Pancreas (tissue), 10 donors: ENCODE measurements at places on chromosomes 3 and 15. TPM values are rescaled to one million over a fixed set of nuclear protein-coding genes. Genes with fewer than 3 reads are reported as not detected.

GJD2 gene
- 2.8 TPM for total RNA-seq

CHST2 gene
- total RNA-seq: 0.69 TPM

CCRL2 gene
- 0.44 TPM for total RNA-seq

IMPG2 gene
- 0.06 TPM for total RNA-seq

ECE2 gene
- 8.4 TPM for total RNA-seq

FAM43A gene
- 2.6 TPM for total RNA-seq

KLHL40 gene
- not detected for total RNA-seq

TMEM207 gene
- not detected for total RNA-seq

OSTN gene
- not detected for total RNA-seq

ITIH4 gene
- 63.6 TPM for total RNA-seq

PTPN9 gene
- 11.4 TPM for total RNA-seq

IL16 gene
- total RNA-seq: 3.3 TPM

PAQR5 gene
- 6.0 TPM for total RNA-seq

ANKRD63 gene
- total RNA-seq: not detected

DNA sequence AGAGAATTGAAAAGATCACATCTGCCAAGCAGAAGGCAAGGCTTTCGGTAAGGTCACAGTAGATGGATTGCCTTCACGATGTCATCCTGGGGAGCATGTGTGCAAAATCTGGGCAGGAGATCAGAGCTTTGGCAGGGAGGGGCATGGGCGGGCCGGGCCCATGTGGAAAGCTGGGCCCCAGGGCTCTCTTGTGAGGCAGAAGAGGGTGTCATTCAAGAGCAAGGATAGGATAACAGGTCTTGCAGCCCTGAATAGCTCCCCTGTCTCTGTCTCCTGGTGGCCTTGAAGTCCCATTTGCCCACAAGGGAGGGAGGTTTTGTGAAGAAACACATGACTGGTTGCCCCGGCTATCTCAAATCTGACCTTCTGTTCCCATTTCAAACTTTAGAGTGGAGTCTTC lies 172.0 kb downstream of the OPA1 start:
- no peak for DNase-seq

- DNase-seq: no peak
Measured at GRCh38 chr15:80107774-80108173, 45.0 kb upstream of the FAH start.

- DNase-seq: no peak
Measured at GRCh38 chr15:89399238-89400115, 64.9 kb upstream of the POLG start.

GRCh38 chr3:153163393-153163724 lies 1.3 kb downstream of the RAP2B start:
- no peak for DNase-seq

DNA sequence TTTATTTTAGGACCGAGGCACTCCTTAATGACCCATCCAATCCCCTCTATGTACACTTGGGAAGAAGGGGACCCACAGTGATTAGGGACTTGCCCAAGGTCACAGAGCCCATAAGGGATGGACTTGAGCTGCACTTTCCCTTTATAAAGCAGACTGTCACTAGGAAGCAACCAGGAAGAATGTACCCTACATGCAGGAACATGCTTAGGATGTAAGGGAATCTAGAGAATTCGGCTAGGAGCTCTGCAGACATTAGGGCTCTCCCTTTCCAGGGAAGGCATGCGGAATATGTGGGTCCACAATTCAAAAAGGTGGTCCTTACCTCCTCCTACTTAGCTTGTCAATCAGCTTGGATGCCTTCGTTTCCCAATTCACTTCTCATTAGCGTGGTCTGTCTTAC lies 78.7 kb downstream of the TMEM266 start:
- DNase-seq: no peak

DNA sequence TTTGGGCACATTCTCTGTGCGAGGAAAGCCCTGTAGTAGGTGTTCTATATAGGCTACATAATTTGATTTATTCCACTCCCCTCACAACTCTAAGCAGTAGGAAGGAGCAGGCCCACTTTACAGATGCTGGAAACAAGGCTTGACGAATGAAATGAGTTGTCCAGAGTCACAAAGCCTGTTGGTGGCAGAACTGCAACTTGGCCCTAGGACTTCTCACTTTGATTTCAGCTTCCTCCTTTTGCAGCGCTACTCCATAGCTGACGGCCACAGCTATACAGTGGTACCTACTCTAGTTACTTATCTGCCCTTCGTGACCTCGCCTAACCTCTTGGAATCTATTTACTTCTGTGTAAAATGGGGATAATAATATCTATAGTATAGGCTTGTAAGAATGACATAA lies 2.5 kb upstream of the IRAK2 start:
- DNase-seq: no peak

DNA sequence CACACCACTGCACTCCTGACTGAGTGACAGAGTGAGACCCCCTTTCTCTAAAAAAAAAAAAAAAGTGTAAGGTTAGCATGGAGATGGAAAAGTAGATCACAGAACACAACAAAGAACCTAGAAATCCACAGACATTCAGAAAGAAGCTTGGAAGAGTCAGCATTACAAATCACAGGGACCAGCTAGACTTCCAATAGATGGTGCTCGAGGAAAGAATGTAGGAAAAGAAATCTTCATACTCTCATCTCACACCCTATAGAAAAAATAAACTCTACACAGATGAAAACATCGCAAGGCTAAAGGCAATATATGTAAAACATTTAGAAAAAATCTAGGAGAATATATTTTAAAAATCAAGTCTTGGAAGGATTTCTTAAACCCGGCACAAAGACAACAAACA lies 94.5 kb upstream of the ABHD17C start:
- DNase-seq: no peak

DNA sequence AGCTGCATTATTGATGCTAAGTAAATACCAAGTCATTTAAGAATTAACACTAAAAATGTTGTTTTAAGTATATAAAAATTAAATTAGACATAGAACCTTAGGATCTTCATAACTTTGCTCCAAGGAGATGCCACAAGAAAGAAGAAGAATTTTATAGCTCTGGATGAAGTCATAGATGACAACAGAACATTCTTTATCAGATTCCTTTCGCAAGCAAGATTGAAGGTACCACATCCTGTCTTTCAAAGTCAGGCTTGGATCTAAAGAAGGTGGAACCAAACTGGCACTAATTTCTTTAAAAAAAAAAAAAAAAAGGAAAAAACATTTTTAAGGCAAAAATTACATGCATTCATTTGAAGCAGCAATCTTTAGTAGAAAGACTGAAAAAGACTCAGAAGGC lies 62.5 kb downstream of the POLQ start:
- no peak for DNase-seq

GRCh38 chr3:14429237-14429636 lies 26.8 kb downstream of the SLC6A6 start:
- DNase-seq: no peak

- DNase-seq: no peak
Measured at GRCh38 chr15:94526071-94526689, 294.8 kb downstream of the MCTP2 start.

GRCh38 chr15:80978685-80979329 lies 10.8 kb downstream of the MESD start:
- no peak for DNase-seq

DNA sequence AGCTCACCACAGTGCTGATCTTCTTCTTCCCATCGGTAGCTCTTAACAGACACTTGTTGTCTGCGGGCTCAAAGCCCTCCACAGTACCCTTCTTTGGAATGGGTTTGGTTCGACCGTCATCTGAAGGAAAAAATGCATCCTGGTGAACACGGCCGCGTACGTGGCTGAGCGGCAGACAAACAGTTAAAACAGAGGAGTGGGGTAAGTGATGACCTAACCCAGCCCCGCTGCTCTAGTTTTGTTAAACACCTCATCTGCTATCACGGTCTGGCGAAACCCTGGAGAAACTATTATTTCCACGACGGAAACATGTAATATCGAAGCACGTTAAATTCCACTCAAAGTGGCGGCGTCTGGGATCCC lies 725 bp downstream of the SRP14 start:
- no peak for DNase-seq

DNA sequence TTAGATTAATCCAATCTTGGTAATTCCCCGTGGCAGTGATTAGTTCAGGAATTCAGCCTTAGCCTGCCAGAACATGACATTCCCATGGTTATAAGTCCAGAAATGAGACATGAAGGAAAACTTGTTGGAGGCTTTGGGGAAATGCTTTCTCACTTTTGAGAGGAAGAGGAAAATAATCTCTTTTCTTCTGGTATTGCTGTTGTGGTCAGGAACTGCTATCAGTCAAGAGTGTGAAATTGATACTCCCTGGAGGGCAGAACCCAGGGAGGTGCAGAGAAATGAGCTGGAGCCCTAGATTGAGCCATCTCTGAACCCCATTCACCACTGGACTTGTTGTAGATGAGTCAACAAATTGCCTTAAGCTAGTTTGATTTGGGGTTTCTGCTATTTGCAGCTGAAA lies 38.6 kb upstream of the APH1B start:
- DNase-seq: no peak

GRCh38 chr3:143697975-143698374 lies 150.3 kb downstream of the SLC9A9 start:
- no peak for DNase-seq

- no peak for DNase-seq
Measured at GRCh38 chr3:28973609-28974008, 307.3 kb upstream of the RBMS3 start.

DNA sequence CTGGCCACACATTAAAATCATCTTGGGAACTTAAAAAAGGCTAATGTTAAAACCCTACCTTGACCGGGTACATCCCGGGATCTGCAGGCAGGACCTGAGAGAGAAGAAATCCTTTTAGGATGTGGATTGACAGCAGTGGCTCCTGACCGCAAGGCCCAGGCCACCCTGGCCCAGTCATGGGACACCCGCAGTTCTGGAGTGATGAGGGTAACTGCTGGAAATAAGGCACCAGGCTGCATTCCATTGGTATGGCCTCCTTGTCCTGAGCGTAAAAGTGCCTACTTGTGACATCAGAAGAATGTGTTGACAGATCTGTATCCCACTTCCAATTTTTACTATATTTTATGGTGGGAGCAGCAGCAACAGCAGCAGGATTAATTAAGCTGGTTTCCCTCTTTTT lies 63.4 kb upstream of the GSK3B start:
- DNase-seq: no peak

DNA sequence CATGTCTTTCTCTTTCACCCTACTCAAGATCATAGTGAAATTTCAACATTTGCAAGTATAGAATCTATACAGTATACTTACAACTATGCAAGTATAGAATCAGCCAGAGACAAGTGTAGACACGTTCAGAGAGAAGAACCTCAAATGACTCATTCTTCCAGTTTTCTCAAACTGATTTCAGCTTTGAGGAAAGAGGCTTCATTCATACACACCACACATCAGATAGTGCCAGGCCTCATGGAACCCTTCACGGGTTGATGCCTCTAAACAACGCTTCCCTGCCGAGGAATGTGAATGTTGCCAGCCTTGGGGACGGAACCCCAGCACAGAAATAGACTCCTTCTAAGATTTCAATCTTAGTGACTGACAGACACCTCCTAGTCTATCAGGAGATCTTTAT lies 135.7 kb downstream of the FOXP1 start:
- DNase-seq: no peak

DNA sequence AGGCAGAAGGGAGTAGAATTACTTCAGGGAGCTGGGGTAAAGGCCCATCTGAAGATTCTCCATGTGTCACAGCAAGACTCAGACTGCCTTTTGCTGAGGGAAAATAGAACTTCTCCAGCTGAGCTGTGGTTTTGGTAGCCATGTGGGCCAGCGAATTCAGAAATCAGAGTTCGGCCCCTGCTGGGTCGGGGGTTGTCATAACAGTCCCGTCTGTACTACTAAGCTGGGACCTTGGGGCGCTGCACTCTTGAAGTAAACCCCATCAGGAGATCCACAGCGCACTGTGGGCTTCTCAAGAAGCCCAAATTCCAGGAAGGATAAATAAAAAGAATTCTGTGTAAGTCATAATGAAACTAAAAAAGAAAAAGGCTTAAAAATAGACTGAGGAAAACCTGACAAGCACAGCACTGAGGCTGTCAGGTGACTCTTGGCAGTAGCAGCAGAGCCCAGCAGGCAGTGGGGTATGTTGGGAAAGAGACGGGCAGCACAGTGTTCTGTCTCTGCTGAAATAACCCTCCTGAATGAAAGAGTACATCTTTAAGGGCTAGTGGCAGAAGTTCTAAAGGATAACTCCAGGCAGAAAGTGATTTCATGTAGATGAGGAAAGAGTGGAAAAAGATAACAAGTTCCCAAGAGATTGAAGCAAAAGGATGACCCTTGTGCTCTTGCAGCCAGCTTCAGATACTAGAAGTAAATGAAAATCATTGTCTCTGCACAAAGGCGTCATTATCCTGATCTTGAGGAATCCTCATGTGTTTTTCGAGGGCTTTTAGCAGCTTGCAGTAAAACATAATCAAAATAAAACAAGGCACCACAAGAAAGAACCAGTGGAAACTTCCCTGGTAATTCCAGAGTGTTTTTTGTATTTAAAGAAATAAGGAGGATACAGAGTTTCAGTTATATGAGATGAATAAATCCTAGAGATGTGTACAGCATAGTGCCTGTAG lies 74.5 kb downstream of the RAB7A start:
- no peak for DNase-seq

GRCh38 chr3:146189519-146190173 lies 28.7 kb upstream of the PLOD2 start:
- peak; percentile 38 for DNase-seq

GRCh38 chr3:98172621-98173020 lies 6.1 kb downstream of the OR5H15 start:
- no peak for DNase-seq

- no peak for DNase-seq
Measured at GRCh38 chr3:187896646-187897045, 151.4 kb upstream of the BCL6 start.

DNA sequence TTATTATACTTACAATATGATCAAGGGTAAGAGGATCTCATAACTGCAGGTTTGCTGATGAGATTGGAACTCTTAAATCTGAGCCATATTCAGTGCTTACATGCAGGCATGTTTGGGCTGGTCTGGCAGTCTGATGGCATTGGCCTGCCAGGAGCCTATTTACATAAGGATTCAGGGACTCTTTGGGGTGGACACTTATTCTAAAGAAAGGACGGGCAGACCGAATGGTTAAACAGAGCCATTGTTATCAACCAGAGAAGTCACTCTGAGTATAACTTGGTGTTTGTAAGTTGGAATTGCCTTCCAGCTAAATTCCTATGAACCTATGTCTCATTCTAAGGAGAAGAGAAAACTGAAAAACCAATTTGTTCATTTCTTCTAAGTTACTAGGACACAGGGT lies 932.8 kb downstream of the IGSF11 start:
- DNase-seq: no peak

DNA sequence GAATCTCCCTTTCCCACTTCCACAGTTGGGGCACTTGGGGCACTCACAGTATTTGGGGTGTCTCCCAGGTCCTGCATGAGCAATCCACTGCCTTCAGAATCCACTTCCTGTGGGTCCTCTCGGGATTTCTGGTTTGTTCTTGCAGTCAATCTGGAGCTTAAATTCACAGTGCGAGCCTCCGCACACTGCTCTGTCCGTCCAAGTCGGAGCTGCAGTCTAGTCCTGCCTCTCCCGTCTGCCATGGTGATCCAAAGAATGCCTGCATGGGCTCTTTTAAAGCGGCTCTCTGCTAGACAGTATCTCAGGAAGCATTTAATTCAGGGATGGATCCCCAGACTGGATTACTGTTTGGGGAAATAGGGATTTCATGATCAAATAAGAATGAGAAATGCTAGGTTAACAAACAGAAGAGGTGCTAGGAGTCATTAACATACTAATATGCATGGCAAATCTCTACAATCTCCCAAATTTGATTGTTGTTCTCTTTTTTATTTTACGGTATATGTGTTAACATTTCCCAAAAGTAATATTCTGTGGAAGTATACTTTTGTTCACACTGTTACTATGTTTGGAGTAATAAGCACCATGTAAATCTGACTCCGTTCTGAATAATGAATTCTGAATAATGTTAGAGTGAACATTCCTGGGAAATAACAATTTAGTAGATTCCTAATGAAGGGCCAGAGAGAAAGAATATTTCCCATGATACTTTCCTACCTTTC lies 142.5 kb downstream of the HCN4 start:
- DNase-seq: no peak
